Activated gamma-delta T cell treated with Interleukin-2 at 50 U/mL for 16 hours (primary cell): ENCODE measurements at places on chromosomes 4 and X.

GRCh38 chrX:19096586-19096985 is 25.7 kb downstream of the ADGRG2 start:
- no peak for DNase-seq

GRCh38 chr4:64584981-64585557 is 175.8 kb upstream of the TECRL start:
- no peak for DNase-seq

- DNase-seq: no peak
These were observed 9.7 kb downstream of the HS6ST2 start for GRCh38 chrX:132948648-132949260.

GRCh38 chr4:99729186-99729585 is 71.6 kb upstream of the C4orf54 start:
- DNase-seq: no peak

DNA sequence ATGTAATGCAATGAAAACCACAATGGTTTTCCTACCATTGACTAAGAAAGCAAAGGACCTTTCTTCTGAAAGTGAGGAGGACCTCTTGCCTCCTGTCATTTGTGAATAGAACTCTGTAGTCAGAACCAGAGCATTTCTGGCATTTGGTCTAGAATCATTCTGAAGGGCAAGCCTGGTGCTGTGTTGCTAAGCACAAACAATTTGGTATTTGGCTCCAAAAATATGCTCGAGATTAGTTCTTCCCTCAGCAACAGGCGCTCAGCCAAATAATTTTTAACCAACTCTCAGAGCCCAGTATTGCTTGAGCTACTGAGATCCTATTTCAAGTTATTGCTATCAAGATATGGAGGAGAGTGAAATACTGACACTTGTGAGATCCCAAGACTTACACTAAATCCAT is 71.0 kb downstream of the SNCA start:
- no peak for DNase-seq

DNA sequence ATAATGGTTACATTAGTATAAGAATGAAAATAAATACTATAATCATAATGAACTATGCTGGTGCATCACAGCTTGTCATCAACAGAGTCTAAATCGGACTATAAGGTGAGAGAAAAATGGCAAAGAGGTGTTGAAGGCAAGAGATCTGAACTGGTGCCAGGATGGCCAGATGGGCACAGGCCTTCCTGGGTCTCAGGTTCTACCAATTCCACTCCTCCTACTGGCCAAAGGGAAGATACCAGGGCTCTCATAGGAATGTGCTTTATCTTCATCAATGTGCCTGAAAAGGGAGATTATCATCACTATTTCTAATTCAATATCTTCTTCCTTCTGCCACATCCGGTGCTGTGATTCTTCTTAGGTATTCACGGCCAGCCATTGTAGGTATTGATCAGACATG is 107.6 kb downstream of the GASK1B start:
- no peak for DNase-seq

GRCh38 chr4:176611951-176612350 is 180.8 kb downstream of the VEGFC start:
- DNase-seq: no peak

- no peak for DNase-seq
These were observed 26.7 kb downstream of the HERC3 start for GRCh38 chr4:88618782-88619485.

- DNase-seq: no peak
These were observed 183.8 kb upstream of the NUDT10 start for GRCh38 chrX:51148848-51149247.

DNA sequence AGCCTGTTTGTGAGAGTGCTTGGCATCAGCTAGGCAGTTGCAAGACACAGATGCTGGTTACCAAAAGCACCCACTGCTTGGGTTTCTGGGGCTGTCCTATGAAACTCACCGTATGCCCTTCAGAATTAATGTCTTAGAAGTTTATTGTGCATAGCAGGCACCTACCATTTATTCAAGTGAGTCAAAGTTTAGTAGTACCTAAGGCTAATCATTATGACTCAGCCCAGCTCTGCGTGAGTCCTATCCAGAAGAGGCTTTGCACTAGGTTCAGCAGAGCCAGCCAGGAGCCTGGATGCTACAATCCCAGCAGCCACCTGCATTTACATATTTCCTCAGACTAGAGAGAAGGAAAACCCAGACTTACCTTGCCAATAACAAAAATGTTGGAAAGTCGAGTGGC is 4.2 kb downstream of the RPS4X start:
- DNase-seq: no peak

DNA sequence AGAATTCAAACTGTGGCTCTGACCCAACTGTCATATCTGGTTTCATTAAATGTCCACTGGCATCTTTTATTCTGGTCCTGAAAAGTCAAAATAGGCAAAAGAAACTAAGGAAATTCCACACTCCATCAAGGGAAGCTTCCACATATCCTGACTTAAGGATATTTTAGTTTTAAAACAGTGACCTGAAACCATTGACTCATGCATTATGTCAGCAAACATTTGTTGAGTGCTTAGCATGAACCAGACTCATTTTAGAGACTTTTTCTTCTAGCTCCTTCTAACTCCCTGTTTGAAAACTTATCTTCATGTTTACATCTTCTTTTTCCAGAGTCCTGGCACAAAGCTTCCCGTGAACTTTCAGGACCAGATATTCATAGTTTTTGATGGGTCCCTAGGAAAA is 6.9 kb upstream of the CXCL1 start:
- no peak for DNase-seq

DNA sequence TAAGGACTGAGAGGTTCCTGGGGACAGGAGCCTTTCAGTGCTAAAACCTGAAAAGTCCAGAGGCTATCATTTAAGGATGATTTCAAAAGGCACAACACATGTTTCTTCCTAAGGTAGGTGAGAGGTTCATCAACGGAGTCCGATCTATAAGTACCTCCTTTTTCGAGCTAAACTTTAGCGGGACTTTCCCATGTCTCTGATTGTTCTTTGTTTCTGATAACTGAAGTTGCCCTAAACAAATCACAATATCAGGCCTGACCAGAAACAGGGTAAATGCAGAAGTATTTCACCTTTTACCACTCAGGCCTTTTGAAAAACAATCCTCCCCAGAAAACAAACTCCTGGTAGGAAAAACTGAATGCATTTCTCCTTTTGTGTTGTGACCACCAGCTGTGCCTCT is 17.6 kb downstream of the PIR start:
- DNase-seq: no peak

DNA sequence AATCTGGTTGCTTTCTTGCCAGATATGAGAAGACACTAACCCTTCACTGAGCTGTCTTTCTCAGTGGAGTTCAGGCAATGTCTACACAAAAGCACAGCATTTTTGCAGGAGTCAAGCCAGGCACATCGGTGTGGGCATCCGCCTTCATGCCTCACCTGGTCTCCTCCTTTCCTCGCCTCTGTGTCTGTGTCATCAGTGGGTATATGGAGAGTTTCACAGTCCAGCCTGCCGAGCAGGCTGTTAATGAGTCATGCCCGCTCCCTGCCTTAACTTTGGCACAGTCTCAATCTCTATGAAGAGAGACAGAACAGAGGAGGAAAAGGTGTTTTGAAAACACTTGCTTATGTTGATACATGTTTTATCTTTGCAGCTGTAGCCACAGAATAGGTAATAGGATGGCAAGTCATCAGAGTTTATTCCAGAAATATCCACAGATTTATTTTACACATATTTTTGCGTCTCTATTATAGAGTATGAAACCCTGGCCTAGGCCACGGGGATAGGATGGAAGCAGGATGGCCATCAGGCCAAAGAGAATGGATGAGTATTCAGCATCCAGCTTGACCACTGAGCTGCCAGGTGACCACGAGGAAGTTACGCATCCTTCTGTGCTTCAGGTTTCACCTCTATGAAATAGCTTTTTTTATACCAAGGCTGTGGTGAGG is 32.8 kb upstream of the MAML3 start:
- DNase-seq: no peak
